ENCODE measurements at places on chromosomes 2 and 18. TPM values are rescaled to one million over a fixed set of nuclear protein-coding genes. Genes with fewer than 3 reads are reported as not detected.

Gene LYPD1
- not detected for total RNA-seq

- DNase-seq = no peak
Measured at GRCh38 chr18:59062643-59063006, 77.1 kb upstream of the SEC11C start.

DNA sequence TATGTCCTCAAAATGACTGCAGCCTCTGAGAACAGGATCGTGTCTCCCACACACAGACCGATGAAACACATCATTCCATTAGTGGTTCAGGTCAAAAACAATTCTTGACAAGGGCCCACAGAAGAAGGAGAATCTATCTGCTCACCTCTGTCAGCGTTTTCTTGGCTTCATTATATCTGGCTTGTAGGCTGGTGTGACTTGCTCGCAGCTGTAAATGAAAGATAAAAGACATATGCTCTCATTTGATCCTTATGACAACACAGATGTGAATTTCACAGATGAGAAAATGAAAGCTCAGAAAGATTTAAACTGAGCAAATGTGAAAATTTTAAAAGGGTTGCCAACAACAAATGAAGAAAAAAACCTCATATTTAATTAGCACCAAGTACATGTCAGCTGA lies 61.6 kb downstream of the CCDC93 start:
- DNase-seq = no peak

DNA sequence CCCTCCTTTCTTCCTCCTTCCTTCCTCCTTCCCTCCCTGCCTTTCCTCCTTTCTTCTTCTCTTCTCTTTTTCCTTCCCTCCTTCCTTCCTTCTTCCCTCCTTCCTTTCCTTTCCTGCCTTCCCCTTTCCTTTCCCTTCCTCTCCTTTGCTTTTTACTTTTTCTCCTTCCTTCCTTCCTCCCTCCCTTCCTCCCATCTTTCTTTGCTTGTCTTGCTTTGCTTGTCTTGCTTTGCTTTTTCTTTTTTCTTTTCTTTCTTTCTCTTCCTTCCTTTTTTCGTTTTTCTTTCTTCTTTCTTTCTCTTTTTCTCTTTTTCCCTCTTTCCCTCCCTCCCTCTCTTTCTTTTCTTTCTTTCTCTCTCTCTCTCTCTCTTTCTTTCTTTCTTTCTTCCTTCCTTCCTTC lies 113.0 kb downstream of the NYAP2 start:
- DNase-seq = no peak

- DNase-seq = no peak
Measured at GRCh38 chr18:35683021-35683420, 101.5 kb downstream of the GALNT1 start.

Gene DES
- not detected for total RNA-seq

DNA sequence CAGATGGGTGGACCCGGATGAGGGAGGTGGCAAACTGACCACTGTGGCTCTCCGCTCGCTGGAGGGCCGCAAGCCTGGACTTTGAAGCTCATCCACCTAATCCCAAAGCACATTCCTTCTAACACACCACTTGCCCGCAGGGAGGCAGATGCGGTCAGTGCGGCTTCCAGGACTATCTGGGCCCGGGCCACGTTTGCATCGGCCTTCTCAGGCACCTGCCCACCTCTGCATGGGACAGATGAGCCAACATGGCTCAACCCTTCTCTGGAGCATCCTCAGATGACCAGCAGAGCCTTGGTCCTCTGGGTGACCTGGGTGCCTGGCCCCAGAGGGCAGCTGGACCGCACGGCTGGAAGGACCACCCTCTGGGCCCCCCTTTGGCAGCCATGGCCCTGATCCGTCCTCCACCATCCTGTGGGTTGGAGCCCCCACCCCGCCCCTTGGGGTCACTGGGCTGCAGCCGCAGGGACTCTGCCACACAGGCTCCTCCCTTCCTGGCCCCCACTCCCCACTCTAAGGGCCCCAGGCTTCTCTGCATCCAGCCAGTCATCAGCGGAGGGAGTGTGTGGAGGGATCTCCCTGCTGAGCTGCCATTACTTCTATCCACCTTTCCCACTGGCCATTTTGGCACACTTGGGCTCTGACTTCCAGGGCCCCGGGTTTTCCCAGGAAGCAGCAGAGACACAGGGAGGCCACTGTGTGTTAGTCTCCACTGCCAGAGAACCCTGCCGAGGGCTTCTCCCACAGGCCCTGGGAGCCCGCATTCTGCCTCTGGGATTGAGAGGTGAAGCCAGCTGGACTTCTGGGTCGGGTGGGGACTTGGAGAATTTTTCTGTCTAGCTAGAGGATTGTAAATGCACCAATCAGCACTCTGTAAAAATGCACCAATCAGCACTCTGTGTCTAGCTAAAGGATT lies 12.3 kb downstream of the HDAC4 start:
- no peak for DNase-seq

DNA sequence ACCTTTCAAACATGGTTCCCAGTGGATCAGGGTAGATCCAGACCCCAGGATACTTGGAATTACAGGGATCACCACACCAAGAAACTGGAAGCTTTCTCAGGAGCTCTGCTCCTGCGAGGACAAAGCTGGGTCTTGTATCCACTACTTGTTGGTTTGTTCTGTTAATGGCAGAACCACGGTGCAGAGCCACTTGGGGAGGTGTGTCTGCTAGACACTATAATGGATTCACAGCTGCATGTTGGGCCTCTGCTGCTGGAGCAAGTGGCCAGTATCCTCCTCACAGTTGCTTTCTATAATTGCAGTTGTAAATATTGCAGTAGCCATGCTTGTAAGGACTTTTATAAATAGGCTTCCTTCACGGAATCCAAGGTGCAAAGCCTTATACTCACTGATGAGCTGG lies 12.9 kb downstream of the FOSL2 start:
- no peak for DNase-seq

GRCh38 chr2:232714969-232715368 lies 17.8 kb downstream of the GIGYF2 start:
- DNase-seq = no peak

Gene MARCHF4
- total RNA-seq = not detected

DNA sequence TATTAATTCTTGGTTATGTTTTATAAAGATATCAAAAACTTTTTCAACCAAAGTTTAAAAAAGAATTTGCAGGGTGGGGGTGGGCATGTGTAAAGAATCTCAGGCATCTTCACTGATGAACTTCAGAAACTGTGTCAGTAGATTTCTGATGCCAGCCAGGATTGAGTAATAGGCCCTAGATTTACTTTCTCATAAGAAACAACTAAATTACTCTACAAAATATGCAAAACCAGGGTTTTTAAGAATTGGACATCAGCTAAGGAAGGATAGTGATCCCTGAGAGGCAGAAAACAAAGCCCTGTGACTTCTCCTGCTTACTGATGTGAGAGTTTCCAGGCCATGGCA lies 11.9 kb upstream of the IL1R1 start:
- no peak for DNase-seq

DNA sequence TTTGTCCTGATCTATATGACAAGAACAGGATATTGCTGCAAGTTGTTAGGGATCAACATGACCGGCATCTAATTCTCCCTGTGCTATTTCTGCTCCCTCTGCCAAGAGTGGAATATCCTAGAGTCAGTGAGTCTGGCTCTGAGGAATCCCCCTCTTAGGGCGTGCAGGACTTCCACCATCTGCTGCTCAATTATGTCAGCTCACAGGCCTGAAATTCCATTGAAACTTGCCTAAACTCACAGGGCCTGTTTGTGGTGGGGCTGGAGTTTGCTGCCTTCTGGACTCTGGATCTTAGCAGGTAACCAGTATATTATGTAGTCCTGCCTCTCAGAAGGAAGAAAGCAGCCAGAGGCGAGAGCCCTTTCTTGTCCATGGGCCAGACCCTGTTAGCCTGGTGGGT lies 323.0 kb downstream of the TSN start:
- DNase-seq = no peak

Gene UNC50
- total RNA-seq = 35.3 TPM

DNA sequence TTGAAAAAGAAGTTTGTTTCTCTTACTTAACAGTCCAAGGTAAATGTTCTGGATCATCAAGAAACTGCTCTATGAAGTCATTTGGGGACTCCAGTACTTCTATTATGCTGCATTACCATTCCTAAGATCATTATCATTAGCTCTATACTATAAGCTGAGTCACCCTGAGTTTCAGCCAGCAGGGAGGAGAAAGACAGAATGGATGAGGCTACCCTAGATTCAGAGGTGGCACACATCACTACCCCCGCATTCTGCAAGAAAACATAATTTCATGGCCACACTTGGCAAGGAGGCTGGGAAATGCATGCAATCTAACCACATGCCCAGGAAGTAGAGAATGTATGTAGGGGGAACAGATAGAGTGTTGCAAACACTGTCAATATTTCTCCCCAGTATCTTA lies 16.6 kb upstream of the LNPK start:
- no peak for DNase-seq

DNA sequence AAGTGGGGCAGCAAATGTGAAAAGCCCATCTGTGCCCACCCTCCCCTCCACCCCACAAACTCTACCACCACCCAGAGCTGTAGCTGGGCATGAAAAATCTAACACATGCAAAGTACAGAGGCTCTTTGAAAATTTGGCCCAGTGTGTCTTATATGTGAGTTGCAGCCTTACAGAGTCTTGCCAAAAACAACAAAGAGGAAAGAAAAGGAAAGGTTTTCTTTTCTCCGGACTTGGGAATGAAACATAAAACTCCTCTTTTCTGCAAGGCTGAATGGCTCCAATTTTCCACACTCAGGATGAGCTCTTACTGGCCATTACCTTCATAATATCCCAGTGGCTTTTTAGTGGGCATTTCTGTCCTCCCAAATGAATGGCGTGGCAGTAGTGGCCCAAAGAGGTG lies 27.9 kb upstream of the POU3F3 start:
- DNase-seq = no peak

GRCh38 chr18:36265015-36265414 lies 32.5 kb upstream of the FHOD3 start:
- DNase-seq = no peak

DNA sequence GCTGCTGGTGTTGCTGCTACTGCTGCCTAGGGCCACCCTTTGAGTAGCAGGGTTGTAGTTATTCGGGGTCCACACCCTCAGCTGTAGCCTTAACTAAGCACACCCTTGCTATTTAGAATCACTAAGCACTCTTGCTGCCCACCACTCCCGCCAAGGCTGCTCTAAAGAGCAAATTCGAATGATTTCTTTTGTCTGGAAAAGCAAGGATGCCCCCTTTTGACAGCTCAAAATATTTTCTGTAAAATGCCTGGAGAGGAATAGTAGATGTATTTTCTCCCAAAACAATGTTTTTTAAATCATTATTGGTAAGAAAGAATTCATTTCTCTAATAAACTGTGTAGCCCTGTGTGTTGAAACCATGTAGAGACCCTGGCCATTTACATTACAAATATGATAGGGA lies 80.8 kb upstream of the PAPOLG start:
- DNase-seq = no peak

Gene KLHL14
- total RNA-seq = 46.5 TPM

DNA sequence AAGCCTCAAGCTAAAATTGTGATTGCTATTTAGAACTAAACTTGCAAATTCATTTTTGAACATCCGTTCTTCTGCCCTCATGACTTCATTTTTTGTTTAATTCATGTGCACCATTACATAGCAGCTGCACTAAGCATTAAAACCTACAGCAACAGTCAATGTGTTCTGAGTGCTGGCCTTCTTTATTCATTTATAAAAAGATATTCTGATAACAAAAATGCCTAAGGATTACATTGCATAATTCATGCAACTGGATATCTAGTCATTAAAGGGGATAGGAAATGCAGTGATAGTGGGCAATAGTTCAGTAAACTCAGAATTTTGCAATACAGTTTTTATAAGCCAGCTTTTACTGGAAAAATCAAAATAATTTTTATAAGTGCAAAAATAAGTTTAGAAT lies 294.4 kb upstream of the EPC2 start:
- no peak for DNase-seq

GRCh38 chr2:81937944-81938343 lies 1633.4 kb upstream of the LRRTM1 start:
- no peak for DNase-seq

DNA sequence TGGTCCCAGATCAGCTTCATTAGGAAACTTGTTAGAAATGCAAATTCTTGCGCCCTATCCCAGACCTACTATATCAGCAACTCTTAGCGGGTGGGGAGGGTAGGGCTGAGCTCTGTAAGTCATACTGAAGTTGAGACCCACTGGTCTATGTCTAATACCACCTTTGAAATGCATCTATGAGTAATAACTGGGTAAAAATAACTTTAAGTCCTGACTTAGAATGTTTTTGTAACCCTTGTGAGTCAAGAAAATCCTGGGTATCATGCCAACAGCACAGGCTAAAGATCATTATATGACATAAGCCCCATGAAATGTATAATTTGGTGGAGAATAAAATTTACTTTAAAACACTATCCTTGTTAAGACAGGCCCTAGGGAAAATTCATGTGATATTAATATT lies 41.4 kb downstream of the PRKD3 start:
- DNase-seq = no peak

Gene TRIM43
- total RNA-seq = not detected

DNA sequence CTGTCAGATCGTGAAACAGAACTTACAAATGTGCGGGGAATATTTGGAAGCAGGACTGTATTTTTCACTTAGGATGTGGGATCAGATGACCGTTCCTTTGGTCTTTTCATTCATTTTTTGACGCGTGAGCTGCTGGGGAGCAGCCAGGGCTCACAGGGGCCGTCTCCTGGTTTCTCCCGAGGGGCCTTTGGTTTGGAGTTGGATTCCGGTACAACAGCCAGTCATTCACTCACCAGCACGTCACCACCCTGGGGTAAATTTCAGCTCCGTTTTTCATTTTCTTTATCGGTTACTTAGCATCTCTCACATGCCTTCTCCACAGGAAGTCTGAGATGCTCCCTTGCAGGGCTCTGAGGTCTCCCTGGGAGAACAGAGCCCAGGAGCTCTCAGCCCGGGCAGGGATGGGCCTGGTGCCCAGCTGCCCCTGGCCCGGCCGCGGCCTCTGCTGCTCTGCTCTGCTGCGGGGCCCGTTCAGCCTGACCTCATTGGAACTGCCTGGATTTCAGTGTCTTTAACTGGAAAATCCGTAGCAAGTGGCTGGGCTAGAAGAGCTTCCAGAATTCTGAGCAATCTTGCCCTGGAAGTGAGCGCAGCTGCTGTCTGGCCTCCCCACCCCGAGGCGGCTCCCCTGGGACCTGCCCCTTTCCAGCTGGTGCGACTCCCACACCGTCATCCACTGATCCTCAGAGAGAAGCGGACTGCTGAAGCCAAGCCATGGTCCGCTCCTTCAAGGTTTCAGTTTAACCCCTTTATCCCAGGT lies 335.6 kb downstream of the EIPR1 start:
- no peak for DNase-seq

- no peak for DNase-seq
Measured at GRCh38 chr2:99480390-99480789, 9.4 kb downstream of the REV1 start.

DNA sequence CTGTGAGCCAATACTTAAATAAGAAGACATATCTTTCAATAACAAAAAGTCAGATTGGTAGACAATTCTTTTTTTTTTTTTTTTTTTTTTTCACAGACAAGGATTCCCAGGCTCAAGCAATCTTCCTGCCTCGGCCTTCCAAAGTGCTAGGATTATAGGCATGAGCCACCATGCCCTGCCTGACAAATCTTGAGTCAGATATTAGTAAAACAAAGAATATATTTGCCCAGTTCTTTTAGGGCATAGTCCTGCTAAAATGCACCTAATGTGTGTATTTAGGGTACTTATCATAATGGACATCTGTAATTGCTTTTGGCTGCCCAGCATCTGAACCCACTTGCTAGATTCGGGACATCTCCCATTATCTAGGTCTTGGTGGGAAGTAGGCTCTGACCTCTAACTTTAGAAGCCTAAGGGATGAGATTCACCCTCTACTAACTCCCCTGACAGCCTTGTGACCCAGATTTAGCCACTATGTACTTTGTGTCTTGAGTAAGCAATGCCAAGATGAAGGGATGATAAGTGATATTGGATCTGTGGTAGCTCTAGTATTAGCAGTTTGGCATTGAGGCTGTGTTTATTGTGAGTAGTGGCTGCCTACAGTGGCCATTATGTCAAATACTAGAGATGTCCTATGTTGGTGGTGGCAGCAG lies 18.5 kb upstream of the PSME4 start:
- no peak for DNase-seq
